ENCODE measurements at places on chromosomes 2 and 18.

DNA sequence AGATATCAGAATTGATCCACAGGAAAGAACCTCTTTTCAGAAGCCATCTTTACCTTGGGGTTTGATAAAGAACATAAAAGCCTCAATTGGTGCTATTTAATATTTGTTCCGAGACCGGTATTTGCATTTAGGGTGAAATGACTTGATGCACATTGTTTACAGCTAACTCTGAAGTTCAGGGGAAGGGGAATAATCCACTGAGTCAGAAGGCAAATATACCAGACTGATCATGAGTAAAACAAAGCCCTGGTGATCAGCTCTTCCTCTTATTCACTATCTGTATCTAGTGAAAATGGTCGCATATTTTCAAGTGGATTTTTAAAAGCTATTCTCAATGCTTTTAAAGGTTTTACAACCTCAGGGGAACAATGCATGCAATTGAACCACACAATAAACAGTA lies 53.0 kb upstream of the ATP8B1 start:
- DNase-seq: no peak

DNA sequence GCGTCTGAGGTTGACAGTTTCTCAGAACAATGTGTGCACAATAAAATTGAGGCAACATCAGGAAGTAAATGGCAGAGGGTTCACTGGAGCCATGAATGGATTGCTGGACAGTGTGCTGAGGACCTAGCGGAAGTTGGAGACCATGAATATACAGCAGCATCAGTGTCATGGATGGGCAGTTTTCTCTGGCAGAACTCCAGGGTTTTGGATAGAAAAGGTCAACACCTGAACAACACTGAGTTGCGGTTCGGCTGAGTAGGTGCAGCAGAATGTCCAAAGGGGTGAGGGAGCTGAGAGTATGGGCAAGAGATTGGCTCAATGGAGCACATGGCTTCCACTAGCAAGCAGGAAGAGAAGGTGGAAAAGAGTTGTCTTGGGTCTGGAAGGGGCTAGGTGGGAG lies 73.7 kb downstream of the DNER start:
- no peak for DNase-seq

DNA sequence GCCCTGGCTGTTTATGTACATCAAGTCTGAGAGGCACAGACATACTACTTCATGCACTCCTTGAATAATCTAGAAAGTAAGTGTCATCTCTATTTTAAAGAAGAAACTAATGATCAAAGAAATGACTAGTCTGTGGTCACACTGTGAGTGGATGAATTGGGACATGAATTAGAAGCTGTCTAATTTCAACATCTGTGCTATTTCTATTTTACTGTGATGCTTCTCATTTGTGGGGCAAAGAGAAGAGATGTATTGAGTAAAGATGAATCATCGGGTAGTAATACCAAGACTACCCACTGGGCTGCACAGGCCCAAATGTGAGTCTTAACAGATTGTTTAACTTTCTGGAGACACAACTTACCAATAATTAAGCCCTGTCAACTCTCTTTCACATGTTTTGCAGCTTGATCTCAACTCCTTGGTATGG lies 42.4 kb upstream of the MTIF2 start:
- DNase-seq: no peak

- no peak for DNase-seq
Observed at GRCh38 chr18:3048121-3048520, 35.2 kb upstream of the LPIN2 start.

DNA sequence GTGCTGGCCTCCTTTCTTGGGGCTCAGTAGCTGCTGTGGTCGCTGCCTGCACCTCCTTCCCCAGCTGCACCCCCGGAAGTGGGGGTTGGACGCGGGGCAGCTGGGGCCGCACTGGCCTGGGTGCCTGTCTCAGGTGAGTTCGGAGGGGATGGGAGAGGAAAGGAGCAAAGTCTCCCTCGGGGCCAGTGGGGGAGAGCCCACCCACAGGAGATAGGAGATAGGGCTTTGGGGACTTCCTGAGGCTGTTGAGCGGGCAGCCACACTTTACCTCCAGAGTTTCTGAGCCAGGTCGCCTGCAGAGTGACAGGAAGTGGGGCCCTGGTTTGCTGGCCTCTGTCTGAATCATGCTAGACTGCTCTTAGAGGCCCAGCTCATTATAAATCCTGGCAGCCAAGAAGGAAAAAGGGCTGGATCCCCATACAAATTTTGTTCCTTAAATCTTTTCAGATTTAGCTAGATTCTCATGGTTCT lies 8.1 kb downstream of the MBP start:
- no peak for DNase-seq

GRCh38 chr2:115574667-115575066 lies 1132.2 kb downstream of the DPP10 start:
- no peak for DNase-seq

DNA sequence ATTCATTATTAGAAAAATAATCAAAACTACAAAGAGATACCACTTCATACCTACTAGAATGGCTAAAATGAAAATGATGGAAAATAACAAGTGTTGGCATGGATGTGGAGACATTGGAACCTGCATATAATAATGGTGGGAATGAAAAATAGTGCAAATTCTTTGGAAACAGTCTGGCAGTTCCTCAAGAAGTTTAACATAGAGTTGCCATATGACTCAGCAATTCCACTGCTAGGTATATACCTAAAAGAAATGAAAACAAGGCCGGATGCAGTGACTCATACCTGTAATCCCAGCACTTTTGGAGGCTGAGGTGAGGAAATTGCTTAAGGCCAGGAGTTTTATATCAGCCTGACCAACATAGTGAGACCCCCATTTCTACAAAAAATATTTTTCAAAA lies 41.6 kb upstream of the ACYP2 start:
- no peak for DNase-seq

DNA sequence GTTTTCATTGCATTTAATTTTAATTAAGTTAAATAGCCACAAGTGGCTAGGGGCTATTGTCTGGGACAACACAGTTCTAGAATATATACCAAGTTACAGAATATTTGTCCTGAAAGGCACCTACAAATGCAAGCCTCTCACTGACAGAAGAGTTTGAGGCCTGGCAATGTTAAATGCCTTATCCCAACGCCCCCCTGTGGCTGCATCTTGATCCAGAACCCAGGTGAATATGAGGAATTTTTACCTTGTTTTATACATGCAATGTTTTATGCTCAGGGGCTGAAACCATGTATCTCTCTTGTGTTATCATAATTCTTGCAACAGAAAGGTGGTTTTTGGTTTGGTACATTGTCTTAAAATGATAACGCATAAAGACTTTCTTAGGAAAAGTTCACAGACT lies 71.8 kb upstream of the SEC11C start:
- DNase-seq: no peak

- no peak for DNase-seq
Observed at GRCh38 chr2:29749843-29750242, 171.5 kb downstream of the ALK start.

DNA sequence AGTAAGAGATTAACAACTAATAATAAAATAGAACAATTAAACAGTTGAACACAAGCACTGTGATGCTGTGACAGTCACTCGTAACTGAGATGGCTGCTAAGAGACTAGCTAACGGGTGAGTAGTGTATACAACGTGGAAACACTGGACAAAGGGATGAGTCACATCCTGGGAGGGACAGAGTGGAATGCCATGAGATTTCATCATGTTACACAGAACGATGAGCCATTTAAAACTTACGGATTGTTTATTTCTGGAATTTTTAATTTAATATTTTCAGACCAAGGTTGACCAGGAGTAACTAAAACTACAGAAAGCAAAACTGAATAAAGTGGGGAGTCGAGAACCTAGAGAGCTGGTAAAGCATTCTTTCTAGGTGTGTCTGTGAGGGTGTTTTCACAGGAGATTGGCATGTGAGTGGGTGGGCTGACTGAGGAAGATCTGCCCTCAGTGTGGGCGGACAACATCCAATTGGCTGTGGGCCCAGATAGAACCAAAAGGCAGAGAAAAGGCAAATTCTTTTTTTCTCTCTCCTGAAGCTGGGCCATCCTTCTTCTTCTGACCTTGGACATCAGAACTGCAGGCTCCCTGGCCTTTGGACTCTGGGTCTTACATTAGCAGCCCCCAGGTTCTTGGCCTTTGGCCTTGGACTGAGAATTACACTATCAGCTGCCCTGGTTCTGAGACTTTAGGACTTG lies 14.6 kb downstream of the TMSB10 start:
- no peak for DNase-seq

DNA sequence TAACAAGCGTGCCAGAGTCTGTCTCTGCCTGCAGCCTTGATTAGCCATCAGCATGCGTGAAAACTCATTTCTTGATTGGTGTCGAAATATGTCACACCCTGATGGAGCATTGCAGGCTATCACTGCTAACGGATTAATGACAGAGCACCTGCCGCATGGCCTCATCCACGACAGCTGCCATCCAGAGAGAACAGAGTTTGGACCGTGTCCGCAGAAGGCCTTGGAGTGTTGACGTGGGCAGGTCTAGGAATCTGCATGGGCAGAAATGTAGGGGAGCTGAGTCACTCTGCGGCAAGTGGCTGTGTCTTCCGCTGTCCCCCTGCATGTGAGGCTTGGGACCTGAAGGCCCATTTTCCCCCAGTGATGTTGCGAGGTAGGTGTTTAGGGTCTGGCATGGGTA lies 43.0 kb downstream of the KLHL29 start:
- DNase-seq: no peak

DNA sequence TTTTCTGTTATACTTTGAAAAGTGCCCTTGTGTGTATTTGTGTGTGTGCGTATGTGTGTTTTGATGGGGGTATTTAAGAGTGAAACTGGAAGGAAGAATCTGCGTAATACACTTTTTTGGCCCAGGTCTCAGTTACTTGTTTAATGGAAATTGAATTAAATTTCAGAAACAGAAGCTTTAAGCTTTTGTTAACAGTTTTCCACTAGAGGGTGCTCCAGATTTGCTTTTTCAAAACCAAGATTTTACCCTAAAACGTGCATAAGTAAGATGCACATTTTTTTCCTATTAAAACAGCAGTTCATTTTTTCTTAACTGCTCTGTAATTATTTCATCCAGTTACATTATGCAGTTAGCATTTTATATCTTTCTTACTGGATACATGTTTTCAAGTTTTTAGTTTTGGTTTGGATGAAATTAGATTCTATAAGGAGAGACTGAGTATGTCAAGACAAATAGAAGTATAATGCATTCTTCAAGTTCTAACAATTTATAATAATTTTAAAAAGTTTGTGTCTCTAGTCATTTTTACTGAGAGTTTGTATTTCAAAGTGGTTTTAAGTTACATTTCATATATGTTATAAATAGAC lies 97.2 kb downstream of the PIK3C3 start:
- no peak for DNase-seq

DNA sequence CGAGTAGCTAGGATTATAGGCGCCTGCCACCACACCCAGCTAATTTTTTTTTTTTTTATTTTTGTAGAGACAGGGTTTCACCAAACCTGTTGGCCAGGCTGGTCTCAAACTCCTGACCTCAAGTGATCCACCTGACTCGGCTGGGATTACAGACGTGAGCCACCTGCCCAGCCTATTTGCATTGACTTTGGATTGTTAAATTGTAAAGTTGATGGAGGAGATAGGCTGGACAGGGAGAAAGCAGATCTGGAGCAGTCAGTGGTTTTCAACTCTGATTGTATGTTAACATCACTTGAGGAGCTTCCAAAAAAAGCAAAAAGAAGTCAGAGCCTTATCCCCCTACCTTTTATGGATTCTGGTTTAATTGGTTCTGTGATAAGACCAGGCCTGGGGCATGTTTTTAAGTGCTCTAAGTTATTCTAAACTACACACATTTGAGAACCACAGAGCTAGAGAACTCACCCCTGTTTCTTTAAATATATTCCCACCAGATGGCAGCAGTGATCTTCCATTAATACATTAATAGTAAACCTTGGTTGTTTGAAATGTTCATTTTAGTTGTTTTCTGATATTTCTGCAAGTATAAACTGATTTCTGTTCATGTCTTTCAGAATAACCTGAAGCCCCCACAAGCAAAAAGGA lies 7.5 kb downstream of the C2orf49 start:
- DNase-seq: no peak

GRCh38 chr2:27958711-27959378 lies 68.3 kb downstream of the BABAM2 start:
- no peak for DNase-seq

DNA sequence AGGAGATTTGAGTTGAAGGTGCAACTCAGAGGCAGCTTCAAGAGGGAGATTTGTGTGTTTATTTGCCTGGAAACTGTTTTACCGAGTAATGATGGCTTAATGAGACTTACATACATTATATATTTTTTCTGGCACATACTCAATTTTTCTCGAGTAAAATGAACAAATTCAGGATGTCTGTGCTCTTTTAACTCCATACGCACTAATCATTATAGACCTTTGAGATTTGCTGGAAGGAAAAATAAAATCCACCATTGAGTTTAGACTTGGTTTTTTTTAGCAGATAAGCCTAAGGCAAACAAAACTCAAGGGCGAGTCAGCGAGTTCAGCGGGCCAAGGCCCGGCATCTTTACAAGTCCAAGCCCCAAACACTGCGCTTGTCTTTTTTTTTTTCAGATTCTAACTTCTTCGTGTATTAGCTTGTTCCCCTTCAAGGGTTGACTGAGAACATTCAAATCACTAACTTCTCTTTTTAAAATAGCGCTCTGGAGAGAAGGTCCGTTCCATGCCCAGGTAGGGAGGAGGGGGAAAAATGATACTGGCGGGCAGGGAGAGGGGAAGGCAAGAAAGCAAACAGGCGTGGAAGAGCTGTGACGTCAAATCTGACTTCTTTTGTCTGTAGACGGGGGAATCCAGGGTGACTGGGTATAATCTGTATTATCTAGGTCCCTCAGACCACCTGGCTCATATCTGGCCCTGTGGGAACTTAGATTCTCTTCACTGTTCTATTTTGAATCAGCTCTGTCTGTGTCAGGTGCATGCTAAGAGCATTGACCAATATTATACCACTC lies 72.7 kb upstream of the MAP3K20 start:
- DNase-seq: no peak

- DNase-seq: no peak
Observed at GRCh38 chr18:961644-962355, 57.1 kb downstream of the ADCYAP1 start.

DNA sequence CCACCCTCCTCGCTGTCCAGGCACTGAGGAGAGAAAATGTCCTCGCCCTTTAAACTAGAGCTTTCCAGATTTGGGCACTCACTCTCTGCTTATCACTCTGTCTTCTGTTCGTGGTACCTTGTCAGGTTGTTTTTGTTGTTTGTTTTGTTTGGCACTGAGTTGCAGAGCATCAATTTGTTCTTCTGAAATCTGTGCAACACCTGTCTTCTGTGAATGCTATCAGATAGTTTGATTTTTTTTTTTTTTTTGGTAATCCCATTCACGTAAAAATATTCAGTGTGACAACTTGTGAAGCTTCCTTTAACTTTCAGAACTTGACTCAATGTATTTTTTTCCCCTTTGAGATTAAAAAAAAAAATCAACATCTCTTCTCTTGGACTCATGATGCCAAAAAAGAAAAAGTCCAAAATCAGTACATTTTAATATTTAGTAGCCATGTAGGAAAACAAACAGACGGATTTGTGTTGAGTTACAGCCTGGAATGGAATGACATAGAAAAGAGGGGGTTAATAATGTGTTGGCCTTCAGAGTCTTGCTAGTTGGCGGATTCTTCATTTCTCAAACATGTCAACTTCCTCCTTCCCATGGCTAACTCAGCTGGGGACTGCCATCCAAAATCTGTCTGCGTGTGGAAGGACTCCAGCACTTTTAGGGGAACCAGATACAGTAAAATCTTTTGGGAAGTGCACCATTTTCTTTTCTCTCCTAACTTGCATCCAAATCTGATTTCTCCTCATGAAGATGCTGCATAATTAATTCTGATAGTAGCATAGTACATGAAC lies 1.6 kb downstream of the TMEM178A start:
- DNase-seq: no peak

- DNase-seq: no peak
Observed at GRCh38 chr2:133169274-133169912, 398.9 kb downstream of the NCKAP5 start.
